Sigmoid colon (tissue), 7 donors: ENCODE measurements at places on chromosomes 4 and X. TPM values are rescaled to one million over a fixed set of nuclear protein-coding genes. Genes with fewer than 3 reads are reported as not detected.

- no peaks in the 10 kb centered on the region for H3K27me3 ChIP-seq
- no peak for DNase-seq
- no peaks in the 10 kb centered on the region for H3K36me3 ChIP-seq
- H3K4me3 ChIP-seq = no peak overlapping the region
- no peak overlapping the region for H3K27ac ChIP-seq
Observed at GRCh38 chrX:50680990-50681389, 133.0 kb downstream of the SHROOM4 start.

DNA sequence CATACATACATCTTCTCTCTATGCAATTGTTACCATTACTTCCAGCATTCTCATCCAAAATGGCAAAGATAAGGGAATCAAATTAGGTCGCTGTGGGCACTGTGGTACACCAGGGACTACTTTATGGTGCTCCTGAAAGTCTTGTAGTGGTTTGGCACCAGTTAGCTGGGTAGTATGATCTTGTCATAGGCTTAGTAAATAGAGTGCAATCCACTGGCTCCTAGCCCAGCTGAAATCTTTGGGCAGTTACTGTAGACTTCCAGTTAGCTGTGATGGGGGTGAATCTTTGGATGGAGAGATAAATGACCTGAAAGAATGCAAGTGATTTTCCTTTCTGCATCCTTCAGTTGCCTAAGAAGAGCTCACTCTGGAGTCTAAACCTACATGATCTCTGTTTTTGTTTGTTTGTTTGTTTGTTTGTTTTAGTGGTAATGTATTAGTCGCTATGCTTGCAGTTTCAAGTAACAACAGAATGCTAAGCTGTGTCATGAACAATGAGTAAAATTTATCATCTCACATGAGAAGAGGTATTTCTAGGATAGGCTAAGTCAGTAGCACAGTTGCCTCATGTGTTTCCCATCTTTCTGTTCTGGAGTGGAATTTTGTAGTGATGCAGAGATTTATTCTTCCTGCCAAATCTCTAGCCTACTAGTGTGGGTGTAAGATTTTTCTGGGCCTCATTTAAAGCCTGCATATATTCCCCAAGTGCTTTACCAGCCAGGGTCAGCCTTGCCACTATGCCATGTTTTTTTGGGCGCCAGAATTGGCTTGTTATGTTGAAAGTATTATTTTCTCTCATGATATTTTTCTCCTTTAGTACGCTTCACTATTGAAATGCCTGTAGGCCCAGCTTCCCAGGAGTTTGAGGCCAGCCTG, 24.2 kb downstream of the HERC3 start:
- DNase-seq = no peak
- no peak overlapping the region for H3K27ac ChIP-seq
- peaks cover 56% of the 10 kb centered on the region for H3K4me1 ChIP-seq
- no peaks in the 10 kb centered on the region for H3K36me3 ChIP-seq
- no peaks in the 10 kb centered on the region for H3K27me3 ChIP-seq

DNA sequence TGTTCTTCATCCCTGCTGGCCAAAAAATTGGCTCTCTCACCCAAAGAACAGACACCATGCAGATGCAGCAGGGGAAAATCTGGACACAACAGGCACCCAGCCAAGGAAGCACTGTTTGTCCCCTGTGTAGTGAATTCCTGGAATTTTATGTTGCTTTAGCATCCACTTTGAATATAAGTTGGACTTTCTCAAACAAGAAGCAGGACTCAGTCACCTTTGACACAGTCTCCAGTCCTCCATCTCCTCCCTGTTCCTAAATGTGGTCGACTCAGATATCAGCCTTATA, 11.8 kb downstream of the ZNF182 start:
- H3K27ac ChIP-seq = no peak overlapping the region
- H3K4me1 ChIP-seq = no peaks in the 10 kb centered on the region
- no peak overlapping the region for H3K4me3 ChIP-seq
- DNase-seq = no peak
- H3K36me3 ChIP-seq = peaks cover 14% of the 10 kb centered on the region
- H3K27me3 ChIP-seq = no peaks in the 10 kb centered on the region

- H3K4me3 ChIP-seq = no peak overlapping the region
- H3K4me1 ChIP-seq = no peaks in the 10 kb centered on the region
- H3K36me3 ChIP-seq = no peaks in the 10 kb centered on the region
- no peak for DNase-seq
- no peak overlapping the region for H3K27ac ChIP-seq
Observed at GRCh38 chr4:86529436-86529835, 64.7 kb upstream of the PTPN13 start.

- no peak overlapping the region for H3K4me3 ChIP-seq
- DNase-seq = no peak
- no peaks in the 10 kb centered on the region for H3K4me1 ChIP-seq
- no peaks in the 10 kb centered on the region for H3K36me3 ChIP-seq
Observed at GRCh38 chr4:32684160-32684559, 1964.0 kb downstream of the PCDH7 start.

DNA sequence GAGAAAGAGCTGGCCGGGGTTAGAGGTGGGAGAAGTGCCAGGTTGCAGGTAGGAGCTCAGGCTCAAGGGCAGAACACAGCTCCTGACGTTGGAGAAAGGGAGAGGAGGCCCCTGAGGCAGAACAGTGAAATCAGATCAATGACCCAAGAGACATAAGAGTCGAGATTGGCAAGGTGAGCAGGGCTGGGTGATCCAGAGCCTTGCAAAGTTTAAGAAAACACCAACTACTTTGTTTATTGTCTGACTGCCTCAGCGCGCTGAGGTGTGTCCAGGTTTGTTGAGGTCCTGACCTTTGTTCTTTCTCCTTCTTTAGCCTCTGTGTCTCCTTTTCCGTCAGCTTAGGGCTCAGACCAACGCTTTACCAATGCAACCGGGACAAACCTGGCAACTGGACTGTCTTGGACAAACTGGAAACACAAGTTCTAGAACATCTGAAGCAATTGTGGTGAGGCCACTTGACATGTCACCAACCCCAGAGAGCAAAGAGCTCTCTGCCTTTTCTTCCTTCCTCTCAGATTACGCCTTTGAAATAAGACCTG, 28.3 kb downstream of the CHRNA9 start:
- no peak overlapping the region for H3K27ac ChIP-seq
- H3K4me1 ChIP-seq = no peaks in the 10 kb centered on the region
- H3K27me3 ChIP-seq = no peaks in the 10 kb centered on the region
- no peaks in the 10 kb centered on the region for H3K36me3 ChIP-seq
- H3K4me3 ChIP-seq = no peak overlapping the region
- no peak for DNase-seq

GRCh38 chrX:72621625-72622485, 49.2 kb upstream of the HDAC8 start:
- no peak for DNase-seq
- no peaks in the 10 kb centered on the region for H3K4me1 ChIP-seq
- H3K27ac ChIP-seq = no peak overlapping the region
- no peaks in the 10 kb centered on the region for H3K36me3 ChIP-seq
- no peaks in the 10 kb centered on the region for H3K27me3 ChIP-seq
- H3K4me3 ChIP-seq = no peak overlapping the region

DNA sequence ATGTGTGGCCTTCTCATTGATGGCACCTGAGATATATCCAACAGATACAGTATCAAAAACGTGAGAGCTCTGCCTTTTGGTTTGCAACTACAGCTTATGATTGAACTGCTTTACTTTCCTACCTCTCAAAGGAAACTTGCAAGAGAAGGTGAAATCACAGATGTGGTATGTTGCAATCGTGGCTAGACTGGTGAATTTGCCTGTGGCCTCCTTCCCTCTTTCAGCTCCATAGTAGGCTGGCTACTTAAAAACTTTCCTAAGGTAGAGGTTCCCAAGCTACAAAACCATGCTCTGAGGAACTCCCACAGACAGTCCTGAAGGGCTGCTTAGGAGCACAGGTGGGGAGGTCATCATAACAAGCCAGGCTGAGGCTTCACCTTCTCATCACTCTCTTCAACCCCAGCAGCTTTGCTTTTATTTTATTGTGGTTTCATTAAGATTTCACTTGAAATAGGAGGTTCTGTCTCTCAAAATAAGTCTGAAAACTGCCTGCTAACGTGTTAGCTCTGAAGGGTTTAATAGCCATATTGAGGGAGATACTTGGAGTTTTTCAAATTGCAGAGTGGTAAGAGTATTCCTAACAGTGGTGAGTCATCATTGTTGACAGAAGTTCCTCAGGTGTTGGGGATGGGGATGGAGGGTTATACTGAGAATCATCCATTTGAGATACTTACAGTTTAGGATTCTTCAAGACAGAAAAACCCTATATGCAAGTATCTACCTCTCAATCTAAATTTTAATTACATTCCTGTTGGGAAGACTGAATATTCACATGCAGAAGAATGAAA, 93.5 kb upstream of the UCP1 start:
- no peak overlapping the region for H3K27ac ChIP-seq
- H3K27me3 ChIP-seq = no peaks in the 10 kb centered on the region
- H3K36me3 ChIP-seq = peaks cover 27% of the 10 kb centered on the region
- no peaks in the 10 kb centered on the region for H3K4me1 ChIP-seq

CLTRN gene
- total RNA-seq = not detected

HSFX4 gene
- not detected for total RNA-seq

LAS1L gene
- 21.4 TPM for total RNA-seq

TRAPPC2 gene
- total RNA-seq = 22.8 TPM

MAGEA1 gene
- total RNA-seq = not detected

TMPRSS11D gene
- total RNA-seq = not detected

TMSB4X gene
- 1,969 TPM for total RNA-seq
